ENCODE measurements at places on chromosomes 3 and 15.

DNA sequence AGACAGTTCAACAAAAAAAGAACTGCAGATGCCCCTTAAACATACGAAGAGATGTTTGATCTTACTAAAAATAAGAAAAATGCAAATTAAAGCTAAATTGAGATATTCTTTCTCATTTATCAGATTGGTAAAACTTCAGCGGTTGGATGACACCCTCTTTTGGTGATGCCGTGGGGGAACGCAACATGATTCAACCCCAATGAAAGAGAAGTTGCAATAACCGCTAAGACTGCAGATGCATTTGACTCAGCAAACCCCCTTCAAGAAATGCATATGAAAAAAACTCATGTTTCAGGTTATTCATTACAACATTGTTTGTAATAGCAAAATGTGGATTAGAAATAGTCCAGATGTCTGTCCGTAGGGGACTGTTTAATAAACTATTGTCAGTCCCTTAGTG lies 3.6 kb downstream of the KLHL6 start:
- no peak for DNase-seq

- DNase-seq = no peak
Measured at GRCh38 chr3:58672451-58672850, 5.9 kb upstream of the FAM3D start.

DNA sequence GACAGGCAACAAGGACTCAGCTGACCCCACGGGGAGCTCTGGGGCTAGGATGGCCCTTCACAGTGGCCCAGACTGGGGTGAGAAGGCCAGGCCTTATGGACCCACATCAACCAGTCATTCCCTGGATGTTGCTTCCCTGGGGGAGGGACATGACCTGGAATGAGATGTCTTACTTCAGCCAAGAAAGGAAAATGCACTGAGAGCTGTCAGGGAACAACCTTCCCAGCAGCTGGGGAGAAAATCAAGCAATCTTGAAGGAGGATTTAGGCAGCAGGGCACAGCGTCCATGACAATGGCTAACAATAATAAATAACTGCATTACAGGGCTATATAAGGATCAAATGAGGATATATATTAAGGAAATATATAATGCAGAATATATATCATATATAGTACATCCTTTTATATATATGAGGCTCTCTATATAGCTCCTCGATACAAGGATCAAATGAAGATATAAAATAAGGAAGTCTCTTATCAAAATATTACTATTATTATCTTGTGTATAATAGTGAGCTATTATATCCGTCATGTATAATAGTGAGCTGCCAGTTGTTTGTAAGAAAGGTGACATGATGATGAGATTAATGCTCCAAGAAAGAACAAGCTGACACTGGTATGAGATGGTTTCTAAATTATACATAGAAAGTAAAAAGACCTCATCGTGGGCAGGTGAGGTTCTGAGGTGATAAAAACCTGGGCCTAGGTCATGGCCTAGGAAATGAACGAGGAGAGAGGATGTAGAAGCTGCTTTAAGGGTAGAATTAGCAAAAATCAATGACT lies 117.8 kb upstream of the LIPC start:
- no peak for DNase-seq

GRCh38 chr3:134371542-134372324 lies 2.5 kb downstream of the AMOTL2 start:
- DNase-seq = no peak

DNA sequence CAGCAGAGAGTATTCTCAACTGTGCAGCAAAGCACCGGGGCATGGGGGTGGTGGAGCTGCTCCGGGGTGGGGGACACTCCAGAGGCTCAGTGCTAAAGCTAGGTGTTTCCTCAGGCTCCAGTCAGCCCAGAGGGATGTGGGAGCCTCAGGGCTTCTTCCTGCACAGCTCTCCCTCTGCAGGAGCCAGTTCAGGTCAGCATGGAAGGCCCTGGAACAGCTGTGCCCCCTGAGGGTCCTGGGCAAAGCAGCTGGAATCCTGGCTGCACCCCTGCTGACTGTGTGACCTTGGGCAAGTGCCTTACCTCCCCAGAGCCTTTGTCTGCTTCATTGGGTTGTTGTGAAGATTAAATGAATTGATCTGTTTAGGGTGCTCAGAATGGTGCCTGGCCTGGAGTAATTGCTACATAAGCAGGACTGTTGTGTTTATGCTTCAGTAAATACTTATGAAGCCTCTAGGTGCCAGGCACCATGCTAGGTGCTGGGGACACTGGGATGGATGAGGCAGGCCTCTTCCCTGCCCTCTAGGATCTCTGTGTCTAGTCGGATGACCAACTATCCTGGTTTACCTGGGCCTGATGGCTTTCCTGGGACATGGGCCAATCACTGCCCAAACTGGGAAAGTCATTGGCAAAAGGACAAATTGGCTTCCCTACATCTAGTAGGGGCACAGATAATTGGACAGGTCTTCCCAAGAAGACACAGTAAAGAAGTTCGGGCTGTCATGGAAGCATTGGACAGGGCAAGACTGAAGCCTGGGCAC lies 64.2 kb upstream of the LCTL start:
- no peak for DNase-seq

- DNase-seq = peak; percentile 4
Measured at GRCh38 chr15:50945725-50946124, 37.2 kb downstream of the AP4E1 start.

DNA sequence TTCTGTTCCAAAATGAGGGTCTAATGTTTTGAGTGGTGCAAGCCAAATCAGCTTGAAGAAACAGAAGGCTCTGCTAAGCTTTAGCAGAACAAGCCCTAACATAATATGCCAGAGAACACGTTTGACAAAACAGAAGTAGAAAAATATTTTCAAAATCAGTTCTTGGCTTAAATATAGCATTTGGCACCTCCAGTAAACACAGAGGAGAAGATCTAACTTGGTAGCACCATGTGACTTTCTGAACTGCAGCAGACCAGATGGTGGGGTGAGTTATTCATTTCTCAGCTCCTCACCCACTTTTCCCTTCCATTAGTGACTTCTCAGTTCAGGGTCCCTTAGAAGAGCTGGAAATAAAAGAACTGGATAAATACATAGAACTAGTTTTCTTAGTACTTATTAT lies 395.8 kb downstream of the MAGI1 start:
- DNase-seq = no peak

GRCh38 chr3:161550491-161551195 lies 54.0 kb downstream of the OTOL1 start:
- no peak for DNase-seq

DNA sequence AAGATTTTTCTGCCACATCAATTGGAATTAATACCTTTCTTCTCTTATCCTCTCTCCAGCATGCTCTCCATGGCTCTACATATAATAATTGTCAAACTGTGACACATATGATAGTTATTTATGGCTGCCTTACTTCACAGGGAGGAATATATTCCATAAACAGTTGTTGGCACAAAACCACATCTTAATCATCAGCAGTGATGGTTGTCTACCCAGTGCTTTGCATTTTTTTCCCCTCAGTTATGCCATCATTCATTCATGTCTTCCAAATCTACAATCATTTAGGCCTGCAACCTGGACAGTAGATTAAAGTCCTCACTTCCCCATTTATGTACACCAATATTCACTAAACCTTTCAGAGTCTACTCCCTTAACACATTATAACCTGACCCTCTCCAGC lies 107.7 kb downstream of the THRB start:
- DNase-seq = no peak

DNA sequence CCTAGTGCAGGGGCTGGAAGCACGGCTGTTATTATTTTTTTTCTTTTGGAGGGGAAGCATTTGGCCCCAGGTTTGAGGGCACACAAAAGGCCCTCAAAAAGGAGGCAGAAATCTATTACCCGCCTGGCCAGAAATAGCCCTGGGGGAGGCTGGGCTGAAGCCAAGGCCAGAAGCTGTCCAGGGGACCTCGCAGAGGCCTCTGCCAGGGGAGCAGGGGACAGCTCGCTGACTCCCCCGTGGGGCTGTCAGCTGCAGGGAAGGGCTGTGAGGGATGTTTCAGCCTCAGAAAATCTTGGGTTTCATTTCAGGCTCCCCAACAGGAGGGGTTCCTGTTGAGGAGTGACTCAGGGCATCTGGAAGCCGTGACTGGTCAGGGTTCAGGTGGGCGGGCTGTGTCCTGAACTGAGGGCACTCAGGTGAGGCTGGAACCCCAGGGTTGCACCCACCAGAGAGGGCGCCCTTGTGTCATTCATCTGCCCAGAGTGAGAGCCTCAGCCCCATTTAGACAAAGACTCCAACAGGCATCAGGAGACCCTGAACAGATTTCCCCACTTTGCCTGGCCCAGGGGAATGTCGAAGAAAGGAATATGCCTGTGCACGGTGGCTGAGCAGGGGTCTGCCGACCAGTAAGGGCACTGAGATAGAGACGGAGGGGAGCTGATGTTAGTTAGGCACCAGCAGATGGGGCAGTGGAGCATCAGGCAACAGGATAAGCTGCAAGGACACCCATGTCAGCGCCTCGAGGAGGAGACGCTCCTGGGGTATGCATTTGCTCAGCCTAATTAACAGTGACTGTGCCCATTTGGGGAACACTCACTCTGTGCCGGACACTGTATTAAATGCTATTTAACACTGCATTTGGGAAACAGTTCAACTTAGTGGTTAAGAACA lies 43.5 kb upstream of the SLC6A11 start:
- no peak for DNase-seq

DNA sequence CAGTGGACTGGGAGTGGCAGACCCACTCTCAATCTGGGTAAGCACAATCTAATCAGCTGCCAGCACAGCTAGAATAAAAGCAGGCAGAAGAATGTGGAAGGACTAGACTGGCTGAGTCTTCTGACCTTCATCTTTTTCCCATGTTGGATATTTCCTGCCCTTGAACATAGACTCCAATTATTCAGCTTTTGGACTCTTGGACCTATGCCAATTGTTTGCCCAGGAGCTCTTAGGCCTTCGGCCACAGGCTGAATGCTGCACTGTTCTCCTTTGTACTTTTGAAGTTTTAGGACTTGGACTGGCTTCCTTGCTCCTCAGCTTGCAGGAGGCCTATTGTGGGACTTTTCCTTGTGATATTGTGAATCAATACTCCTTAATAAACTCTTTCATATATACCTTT lies 477.7 kb upstream of the ZNF385D start:
- peak; percentile 21 for DNase-seq

GRCh38 chr15:65385870-65386258 lies 8.1 kb upstream of the IGDCC3 start:
- DNase-seq = no peak

Data from hematopoietic multipotent progenitor cell treated with erythropoietin and hydrocortisone succinate and interleukin-3 and kit ligand, for 8 days (in vitro differentiated cells).